ENCODE measurements at places on chromosomes 2 and 18.

DNA sequence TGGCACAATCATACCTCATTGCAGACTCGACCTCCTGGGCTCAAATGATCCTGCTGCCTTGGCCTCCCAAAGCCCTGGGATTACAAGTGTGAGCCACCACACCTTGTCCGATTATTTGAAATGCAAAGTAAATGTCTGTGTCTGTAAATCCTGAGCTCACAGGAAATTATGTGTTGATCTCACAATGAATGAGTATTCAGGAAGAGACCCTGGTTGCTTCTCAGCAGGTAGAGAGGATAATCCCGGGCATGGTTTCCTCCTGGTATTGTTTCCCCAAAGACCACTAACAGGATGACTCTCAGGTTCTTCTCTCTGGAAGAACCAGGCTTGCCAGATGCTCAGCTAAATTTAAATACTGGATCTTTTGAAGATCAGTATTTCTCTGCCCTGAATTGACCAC, 147.6 kb downstream of the LDLRAD4 start:
- no peak for DNase-seq

- no peak for DNase-seq
Measured at GRCh38 chr2:201261906-201262305, 1.6 kb downstream of the CASP8 start.

DNA sequence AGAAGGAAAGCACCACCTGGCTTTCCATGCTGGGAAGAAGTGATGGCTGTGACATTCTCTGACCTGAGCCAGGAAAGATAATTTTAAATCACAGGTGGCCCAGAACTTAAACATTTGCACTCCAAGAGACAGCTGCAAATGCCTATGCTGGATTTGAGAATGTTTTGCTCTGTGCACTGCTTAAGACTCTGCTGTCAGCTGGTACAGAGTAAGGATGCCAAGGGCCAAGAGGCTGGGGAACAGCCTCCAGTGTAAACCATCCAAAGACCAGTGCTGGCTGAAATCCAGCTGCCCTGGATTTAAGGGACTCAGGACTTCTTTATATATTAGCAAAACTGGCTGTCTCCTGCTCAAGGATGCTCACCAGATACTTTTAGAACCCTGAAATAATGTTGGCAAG, 3.9 kb downstream of the HOXD8 start:
- no peak for DNase-seq

DNA sequence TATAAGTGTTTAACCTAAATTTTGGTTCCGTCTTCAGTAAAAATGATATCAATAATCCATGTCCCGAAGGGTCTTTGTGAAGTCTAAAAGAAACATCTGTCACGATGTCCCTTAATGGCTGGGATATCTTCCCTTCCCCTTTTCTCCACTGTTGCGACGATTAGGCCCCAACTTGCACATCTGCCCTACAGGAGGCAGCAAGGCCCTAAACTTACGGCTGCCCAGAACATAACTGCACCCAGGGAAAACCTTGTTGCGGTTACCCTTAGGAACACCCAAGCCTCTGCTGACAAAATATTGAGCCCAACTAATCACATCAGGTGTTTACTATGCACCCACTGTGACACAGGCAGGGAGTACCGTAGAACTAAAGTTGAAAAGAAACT, 1.3 kb upstream of the SMAD2 start:
- peak; percentile 40 for DNase-seq

DNA sequence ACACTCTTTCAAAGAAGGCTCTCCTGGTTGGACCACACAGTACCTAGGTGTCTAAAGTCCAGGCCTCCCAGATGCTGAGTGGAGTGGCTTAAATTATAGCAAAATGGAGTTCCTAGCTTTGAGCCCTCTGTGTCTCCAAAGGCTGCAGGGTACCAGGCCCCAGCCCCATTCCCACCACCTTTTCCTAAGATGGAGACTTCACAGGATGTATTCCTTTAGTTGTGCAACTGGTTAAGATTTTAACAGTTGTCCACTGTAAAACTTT, 4.9 kb downstream of the SMAD7 start:
- DNase-seq: no peak

GRCh38 chr2:207290833-207291624, 125.3 kb upstream of the KLF7 start:
- DNase-seq: no peak

DNA sequence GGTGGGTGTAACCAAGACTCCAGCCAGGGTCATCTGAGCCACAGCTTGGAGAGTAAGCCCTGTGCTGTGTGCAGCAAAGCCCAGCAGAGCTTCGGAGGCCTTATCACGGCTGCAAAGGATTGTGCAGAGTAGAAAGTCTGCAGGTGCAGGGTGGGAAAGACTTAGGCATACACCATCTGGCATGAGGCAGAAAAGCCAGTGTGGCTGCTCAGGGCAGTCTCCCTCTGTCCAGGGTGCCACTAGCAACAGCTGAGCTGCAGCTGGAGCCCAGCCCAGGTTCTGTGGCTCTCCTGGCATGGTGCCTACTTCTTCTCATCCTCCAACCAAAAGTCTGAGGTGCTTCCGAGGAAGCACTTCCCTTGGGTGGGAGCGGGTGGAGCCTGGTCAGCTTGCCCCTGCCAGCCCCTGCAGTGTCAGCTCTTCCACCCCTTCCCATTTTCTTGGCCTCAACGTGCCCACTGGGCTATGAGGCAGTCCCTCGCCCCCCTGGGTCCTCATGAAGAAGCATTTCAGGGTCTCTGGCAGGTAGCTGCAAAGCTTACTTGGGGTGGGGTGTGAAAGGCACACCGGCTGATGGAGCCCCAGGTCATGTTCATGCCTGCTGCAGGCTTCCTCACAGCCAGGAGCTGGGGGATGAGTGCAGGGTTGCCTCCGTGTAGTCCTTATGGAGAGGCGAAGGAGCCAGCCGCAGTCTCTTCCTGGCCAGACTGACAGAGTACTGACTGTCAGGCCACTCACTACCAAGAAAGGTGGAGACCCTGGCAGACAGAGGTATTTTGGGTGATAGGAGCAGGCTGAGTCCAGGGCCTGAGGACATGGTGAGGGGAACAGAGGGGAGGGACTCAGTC, 4.8 kb downstream of the AMER3 start:
- no peak for DNase-seq

DNA sequence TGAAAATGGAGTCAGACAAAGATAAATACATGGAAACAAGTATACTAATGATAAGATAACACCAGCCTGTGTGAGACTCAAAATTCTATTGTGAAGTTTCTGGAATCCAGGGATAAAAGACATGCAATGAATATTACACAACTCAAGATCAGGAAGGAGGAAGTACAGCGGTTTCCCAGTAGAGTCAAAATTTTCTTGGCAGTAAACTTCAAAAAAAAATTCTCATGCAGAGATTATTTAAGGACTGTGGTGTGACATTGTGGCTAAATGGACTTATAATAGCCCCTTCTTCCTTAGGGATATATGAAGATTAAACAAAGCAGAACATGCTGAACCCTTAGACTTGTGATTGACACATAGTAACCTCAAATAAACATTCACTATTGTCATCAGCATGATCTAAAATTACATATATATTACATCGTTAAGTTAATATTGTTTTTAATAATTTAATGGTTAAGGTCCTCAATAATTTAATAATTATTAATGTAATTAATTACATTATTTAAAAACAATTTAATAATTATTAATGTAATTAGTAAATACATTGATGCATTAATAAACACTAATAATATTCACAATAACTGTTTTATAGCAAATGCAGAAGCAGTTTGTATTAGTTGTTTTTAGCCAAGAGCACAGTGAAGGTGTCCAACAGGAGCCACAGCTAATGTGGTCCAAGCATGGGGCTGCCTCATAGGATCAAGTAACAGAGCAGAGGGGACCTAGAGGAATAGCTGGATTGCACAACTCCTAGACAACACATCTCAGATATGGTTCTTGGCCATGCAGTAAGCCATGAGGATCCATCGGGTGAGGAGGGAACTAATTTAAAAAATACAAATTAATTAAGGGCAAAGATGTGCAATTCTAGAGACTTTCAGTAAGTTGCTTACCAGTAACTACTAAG, 77.3 kb downstream of the POLE4 start:
- DNase-seq: no peak

DNA sequence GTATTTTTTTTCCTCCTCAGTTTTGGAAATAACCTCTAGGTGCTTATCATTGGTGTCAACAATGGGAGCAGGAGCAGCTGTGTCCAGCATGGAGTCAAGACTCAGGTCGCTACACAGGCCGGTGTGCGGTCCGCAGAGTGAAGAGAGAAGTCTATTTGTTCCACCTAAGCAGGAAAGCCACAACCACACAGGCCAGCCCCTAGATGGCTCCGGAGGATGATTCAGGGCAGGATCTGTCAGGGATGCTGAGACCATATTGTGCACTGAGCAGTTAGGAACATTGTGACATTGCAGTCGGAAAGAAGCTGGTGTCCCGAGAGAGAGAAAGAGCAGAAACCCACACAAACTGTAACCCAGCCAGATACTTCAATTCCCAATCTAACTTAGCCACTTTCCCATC, 136.9 kb downstream of the GAREM1 start:
- DNase-seq: no peak

DNA sequence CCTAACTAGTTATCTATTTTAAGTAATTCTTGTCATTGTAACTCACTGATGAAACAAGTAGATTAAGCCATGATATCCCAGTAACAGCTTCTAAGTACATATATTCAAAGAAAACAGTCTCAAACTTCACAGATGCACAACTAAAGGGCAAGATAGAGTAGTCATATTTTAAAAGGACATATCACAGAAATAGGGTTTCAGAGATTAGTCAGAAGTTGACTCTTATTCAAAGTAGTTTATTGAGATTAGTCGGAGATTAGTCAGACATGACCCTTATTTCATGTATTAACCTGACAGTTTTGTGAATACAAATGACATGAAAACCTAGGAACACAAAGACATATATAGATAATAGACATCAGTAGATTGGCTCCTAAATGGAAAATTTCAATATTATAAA, 15.9 kb upstream of the CHAC2 start:
- DNase-seq: no peak

DNA sequence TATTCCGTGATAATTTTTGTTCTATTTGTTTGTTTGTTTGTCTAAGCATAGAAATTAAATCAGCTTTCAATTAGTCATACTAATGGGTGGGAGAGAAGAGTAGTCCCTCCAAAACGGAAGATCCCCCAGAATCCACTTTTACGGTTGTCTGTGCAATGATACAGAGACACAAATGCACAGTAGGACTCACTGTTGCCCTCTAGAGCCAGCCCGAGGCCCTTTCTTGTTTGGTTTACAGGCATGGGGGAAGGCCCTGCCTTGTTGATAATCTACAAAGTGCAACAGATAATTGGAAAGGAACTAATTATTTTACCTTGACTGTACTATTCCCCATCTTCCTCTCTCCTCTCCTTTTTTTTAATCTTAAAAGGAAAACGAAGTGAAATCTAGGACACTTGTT, 121.1 kb downstream of the ACOXL start:
- DNase-seq: no peak
